ENCODE measurements at places on chromosomes 7 and 10.
A peak's percentile ranks its signal among the peaks of the same experiment; 100 is the strongest.

- DNase-seq = peak; percentile 76
These were observed 222.9 kb downstream of the CHRM2 start for GRCh38 chr7:137091396-137091795.

DNA sequence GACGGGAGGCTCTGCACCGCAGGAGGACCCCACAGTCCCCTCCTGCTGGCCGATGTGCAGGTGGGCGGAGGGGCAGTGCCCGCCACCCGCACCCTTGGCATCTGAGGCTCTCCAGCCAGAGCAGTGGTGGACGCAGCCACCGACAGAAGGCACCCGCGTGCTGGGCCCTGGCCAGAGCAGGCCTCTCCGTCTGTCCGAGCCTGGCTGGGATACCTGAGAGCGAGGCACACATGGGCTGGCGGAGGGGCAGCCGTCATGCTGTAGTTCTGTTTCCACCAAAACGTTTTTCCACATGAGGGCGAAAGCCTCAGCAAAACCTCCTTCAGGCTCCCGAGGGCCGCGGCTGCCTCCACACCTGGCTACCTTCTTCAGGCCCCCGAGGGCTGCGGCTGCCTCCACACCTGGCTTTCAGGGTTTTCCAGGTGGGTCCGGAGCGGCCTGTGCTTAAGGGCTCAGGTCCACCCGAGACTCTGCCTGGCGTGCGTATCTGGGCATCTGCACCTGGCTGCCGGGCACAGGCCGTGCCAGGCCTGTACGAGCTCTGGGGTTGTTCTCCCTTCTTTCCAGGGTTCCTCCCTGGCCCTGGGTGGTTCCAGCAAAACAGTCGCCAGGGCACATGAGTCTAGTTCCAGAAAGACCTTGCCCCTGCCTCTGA lies 115.5 kb downstream of the INPP5A start:
- DNase-seq = no peak

DNA sequence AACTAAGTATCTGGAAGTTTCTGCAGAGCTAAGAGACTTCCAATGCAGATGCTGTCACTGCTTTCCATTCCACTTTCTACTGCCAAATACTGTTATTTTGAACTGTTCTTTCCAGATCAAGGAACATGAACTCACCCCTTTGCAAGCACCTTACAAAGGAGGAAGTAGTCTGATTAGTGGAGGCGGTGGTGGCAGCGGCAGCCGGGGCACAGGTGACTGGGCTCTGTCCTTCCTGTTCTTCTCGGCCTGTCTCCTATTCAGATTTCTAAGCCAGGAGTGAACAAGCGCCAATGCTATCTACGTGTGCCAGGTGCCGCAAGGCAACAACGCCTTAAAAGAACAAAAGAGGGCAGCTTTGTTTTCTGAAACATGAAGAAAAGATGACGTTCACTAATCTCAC lies 44.9 kb downstream of the BEND7 start:
- DNase-seq = no peak

- DNase-seq = peak; percentile 8
These were observed 391.0 kb downstream of the GFRA1 start for GRCh38 chr10:115882021-115882420.

DNA sequence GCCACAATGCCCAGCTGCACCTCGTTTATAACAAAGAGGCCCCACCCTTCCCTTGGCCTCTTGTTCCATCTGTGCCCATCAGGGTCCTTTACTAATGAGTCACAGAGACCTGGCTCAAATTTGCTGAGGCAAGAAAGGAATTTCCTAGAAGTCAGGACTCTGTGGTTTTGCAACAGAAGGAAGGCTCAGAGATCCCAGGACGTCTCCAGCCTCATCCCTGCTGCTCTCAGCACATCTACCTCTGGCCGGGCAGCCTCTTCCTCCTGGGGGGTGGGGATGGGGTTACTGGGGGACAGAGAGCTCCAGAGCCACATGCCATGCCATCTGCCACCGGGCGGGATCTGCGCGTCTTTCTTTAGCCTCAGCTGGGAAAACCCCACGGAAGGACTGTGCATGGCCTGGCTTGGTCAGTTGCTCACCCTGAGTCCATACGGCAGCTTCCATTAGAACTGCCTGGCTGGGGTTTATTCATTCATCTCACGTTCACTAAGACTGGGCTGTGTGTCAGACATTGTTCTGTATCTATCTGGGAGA lies 41.9 kb upstream of the PSMG3 start:
- DNase-seq = no peak

- DNase-seq = no peak
These were observed 141.5 kb upstream of the NPVF start for GRCh38 chr7:25369786-25370185.

GRCh38 chr7:111173990-111174389 lies 83.1 kb downstream of the LRRN3 start:
- no peak for DNase-seq

DNA sequence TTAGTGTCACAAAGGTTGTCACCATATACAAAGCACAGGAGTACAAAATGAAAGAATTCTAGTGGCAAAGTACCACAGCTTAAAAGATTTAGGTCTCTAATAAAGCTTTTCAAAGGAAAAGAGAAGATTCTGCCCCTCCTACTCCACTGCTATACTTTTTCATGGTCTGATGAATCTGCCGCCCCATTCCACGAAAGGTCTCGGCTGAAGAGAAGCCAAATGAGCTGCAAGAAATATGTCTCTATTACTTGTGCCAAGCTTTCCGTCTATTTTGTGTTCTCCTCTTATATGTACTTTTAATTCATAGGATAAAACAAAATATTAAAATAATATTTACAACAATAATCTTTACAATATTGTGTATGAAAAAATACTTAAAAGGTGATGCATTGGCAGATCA lies 222.6 kb downstream of the ANK3 start:
- DNase-seq = no peak

DNA sequence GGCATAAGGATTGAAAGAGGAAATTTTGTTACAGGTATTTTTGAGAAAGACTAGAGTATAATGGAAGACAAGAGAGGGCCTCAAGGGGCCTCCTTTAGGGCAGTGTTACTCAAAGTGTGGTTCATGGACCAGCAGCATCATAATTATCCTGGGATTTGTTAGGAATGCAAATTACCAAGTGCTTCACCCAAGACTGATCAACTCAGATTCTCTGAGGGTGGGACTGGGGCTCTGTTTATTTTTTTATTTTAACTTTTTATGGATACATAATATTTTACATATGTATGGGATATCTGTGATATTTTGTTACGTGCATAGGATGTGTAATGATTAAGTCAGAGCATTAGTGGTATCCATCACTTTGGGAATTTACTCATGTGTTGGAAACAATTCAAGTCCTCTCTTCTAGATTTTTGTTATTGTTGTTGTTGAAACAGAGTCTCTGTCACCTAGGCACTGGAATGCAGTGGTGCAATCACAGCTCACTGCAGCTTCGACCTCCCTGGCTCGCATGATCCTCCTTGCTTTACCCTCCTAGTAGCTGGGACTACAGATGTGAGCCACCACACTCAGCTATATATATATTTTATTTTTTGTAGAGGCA lies 2.2 kb upstream of the KCTD7 start:
- no peak for DNase-seq

DNA sequence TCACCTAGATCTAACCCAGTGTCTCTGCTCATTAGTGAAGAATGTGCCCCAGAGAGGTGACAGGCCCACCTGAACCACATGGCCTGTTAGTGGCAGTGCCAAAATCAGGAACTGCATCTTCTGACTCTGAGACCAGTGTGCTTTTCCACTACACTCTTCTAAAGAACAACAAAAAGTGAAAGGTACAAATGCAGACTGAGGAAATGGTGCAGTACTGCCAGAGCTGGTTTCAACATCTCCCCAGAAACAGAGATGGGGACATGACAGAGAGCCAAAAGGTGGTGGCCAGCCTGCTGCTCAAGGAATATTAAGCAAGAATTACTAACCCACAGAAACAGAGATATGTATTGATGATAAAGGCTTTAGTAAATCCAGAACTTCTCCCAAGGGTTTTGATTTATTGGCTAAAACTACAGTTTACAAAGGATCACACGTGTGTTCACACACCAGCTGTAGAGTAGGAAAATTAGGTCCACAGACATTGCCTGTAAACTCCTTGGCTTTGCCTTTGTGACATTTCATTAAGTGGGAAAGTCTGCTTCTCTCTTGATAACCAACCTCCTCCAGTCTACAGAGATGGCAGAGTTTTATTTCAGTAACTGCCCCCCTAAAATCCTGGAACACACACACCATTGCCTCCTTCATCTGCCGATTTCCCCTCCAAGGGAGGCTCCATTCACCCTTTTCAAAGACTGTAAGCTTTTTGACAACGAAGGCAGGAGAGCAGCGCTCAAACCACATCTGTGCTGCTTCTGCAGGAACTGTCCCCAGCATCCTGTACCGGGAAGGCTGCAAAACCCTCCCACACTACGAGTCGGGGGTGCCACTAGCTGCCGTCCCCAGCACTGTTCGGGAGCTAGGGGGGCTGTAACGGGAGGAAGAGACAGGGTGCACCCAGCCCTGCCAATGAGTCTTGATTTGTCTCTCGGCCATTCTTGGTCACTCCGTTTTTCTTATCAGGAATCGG lies 29.8 kb downstream of the GSDME start:
- DNase-seq = no peak

GRCh38 chr10:22651276-22651980 lies 63.0 kb downstream of the PIP4K2A start:
- DNase-seq = no peak

DNA sequence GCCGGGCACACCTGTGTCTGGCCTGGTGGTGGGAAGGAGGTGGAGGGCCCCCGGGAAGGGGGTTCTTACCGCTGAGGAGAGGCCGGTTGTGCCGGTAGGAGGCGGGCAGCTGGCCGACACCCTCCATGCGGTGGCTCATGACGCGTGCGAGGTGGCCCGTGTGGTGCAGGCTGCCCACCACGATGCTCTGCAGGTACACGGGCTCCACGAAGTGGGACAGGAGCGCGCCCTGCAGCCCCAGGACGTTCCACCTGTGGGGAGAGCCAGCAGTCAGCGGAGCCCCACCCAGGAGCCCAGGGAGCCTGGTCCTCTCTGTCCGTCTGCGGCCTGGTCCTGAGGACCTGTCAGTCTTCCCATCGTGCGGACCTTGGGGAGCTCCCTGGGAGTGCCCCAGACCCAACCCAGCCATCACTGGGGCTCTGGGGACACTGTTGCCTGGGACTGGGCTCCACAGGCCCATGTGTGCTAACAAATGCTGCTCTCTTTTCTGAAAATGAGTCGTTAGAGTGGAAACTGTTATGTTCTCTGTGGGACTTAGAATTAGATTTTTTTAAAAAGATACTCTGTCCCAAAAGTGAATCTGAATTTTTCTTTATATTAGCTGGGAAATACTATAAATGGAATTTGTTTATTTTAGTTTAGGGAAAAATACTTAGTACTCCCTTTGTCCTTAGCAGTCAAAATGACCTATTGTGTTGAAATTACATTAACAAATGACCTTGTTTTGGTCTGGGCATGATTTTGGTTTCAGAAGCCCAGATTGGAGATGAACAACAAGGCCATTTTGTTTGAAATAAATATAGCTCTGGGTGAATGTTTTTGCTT lies 143.9 kb downstream of the WDR37 start:
- DNase-seq = no peak

GRCh38 chr7:83947260-83947659 lies 247.3 kb downstream of the SEMA3A start:
- DNase-seq = peak; percentile 68

- no peak for DNase-seq
These were observed 44.9 kb downstream of the POLR1F start for GRCh38 chr7:19663816-19664462.

DNA sequence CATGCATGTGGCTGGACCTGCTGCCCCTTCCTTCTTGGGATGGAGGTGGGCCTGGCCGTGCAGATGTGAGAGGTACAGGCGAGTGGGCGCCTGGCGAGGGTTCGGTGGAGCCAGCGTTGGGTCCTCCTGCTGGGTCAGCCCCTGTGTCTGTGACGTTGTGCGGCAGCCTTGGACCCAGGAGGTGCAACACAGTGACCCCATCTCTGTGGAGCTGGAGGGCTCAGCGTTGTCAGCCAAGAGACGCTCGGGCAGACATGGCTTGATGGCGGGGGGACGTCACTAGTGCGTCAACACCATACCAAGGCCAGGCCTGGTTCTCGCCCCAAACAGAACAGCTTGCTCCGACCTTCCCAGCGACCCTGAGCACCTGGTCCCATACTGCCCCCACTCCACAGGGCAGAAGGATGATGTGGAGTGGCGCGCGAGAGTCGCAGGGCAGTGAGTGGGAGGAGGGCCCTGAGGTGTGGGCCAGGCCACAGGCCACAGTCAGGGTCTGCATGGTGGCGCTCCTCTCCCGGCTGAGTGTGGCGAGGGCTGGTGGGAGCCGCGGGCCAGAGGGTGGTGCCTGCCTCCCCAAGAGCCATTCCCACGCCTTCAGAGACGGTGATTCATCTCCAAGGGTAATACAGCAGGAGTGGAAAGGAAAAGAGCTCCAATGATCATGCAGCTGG lies 184.4 kb downstream of the DNAJB6 start:
- DNase-seq = no peak

- no peak for DNase-seq
These were observed 514.2 kb downstream of the ARL4A start for GRCh38 chr7:13201628-13202027.

- DNase-seq = no peak
These were observed 129.4 kb upstream of the PLPP4 start for GRCh38 chr10:120327675-120328074.

DNA sequence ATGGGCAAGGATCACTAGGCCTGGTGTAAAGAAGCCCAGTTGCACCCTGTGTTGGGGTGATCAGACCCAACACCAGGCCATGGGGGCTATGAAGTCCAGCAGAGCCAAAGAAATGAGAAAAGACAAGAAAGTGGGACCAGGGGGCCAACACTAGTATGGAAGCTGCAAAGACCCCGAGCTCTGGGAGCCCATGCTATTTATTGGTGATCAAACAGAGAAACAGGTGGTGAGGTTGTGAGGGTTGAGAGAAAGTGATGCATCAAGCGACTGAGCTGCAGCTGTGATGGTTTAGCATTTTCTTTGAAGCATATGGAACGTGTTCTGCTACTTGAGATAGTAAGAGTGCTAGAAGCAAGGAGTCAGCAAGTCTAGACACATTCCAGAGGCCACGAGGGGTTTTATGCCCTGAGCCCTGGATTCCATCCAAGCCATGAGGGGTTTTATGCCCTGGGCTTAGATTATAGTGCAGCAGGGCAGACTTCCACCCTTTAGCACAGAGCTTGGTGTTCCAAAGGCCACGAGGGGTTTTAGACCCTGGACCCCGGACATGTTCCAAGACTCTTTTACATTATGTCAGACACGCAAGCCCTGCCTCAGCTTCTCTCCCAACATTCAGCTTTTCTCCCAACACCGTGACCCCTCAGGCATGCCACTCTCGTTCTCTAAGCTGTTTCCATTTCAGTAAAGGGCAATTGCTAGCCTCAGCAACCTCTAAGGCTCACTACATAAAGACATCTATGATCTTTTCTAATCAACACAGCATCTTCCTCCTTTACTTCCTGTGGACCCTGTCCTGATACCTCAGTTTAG lies 43.1 kb upstream of the GPAM start:
- no peak for DNase-seq
